Osteocyte (in vitro differentiated cells): ENCODE measurements at places on chromosomes 16 and 17. TPM values are rescaled to one million over a fixed set of nuclear protein-coding genes. Genes with fewer than 3 reads are reported as not detected.

Gene IGSF6
- not detected in 2 replicates for total RNA-seq

DNA sequence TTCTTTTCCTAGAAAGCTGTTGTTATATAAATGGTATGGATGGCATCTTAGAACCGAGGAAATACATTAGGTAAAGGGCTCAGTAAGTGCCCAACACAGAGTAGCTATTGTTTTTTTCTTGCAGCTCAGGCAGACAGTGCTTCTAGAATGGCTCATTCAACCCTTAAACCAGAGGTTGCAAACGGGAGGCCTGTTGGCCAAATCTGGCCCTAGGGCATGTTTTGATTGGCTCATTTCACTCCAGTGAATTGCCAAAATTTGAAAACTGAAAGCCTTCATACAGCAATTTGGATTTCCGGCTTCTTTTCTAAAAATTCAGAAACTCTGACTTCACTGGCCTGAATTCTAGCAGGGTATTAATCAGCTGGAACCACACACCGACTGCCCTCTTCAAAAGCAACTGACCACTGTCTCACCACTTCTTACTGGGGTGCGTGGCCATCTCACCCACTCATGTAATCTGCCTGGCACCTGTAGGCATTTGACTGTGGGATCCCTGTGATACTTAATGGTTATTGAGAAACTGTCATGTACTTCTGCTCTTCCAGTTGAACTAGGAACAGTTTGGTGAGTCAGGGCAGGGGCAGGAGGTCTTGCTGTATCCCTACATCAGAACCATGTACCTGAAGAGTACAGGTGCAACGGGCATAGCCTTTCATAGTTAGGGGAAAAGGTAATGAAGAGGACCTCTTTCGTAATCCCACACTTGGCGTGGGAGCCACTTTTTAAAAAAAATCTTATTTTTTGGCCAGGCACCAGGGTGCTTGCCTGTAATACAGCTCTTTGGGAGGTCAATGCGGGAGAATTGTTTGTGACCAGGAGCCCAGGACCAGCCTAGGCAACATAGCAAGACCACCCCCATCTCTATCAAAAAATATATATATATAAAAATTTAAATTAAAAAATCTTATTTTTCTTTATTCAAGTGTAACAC, 53.6 kb upstream of the SCNN1B start:
- H3K27me3 ChIP-seq, result no peaks in the 10 kb centered on the region
- no peaks in the 10 kb centered on the region for H3K4me1 ChIP-seq
- no peak for DNase-seq
- H3K36me3 ChIP-seq, result no peaks in the 10 kb centered on the region
- no peak overlapping the region for H3K4me3 ChIP-seq

DNA sequence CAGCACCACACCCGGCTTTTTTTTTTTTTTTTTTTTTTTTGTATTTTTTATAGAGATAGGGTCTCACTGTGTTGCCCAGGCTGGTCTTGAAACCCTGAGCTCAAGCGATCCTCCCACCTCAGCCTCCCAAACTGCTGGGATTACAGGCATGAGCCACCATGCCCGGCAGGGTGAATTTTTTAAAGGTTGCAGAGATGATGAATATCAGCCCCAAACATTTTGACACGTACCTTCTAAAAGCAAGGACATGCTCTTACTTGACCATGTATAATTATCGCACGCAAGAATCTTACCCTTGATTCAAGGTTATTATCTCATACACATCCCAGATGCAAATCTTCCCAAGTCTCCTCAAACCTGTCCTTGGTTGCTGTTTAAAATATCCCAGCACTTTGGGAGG, 4.3 kb upstream of the FOXC2 start:
- no peak overlapping the region for H3K27ac ChIP-seq
- H3K36me3 ChIP-seq, result peaks cover under 1% of the 10 kb centered on the region
- no peak for DNase-seq
- no peak overlapping the region for H3K4me3 ChIP-seq
- peaks cover 31% of the 10 kb centered on the region for H3K4me1 ChIP-seq

- no peaks in the 10 kb centered on the region for H3K27me3 ChIP-seq
- no peak overlapping the region for H3K4me3 ChIP-seq
- H3K27ac ChIP-seq, result no peak overlapping the region
- no peaks in the 10 kb centered on the region for H3K36me3 ChIP-seq
These were observed 15.9 kb downstream of the CDK5R1 start for GRCh38 chr17:32502710-32503109.

Gene KRT14
- not detected in 2 replicates for total RNA-seq

DNA sequence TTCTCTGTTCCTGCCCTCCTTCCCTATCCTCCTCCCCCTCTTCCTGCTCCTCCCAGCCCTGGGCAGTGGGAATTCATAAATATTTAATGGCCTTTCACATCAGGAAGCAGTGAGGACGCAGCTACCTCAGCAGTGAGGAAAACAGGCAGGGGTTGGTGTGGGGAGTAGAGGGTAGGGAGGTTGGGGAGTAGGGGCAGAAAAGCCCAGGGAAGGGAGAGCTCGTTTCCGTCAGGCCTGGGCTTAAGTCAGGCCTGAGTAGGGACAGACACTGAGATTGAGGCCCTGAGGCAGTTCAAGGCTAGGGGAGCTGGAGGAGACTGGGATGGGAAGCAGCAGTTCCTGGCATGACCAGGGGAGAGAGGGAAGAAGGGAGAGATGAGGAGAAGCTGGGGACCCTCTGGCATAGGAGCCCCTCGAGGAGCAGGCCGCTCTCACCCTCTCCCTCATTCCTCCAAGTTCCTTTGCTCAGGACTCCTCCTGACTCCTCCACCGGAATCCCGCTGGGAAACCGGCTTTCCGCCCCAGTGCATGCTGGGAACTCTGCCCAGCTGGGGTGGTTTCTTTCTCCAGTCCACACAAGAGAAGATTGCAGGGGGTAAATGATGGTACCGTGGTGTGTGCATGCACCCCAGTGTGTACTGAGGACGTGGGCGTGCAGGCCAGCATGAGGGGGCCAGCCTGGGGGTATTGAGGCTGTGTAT, 6.2 kb downstream of the SAMD14 start:
- peak overlapping the region; percentile 86 for H3K27ac ChIP-seq
- peaks cover 9% of the 10 kb centered on the region for H3K36me3 ChIP-seq
- no peak overlapping the region for H3K4me3 ChIP-seq
- no peak for DNase-seq

- H3K27ac ChIP-seq, result no peak overlapping the region
- no peak for DNase-seq
- H3K36me3 ChIP-seq, result peaks cover 40% of the 10 kb centered on the region
- peaks cover 28% of the 10 kb centered on the region for H3K4me1 ChIP-seq
These were observed 20.5 kb downstream of the SLC7A6 start for GRCh38 chr16:68284847-68285246.

GRCh38 chr16:86722970-86723369, 144.6 kb downstream of the FOXL1 start:
- H3K4me3 ChIP-seq, result no peak overlapping the region
- no peaks in the 10 kb centered on the region for H3K4me1 ChIP-seq
- DNase-seq, result no peak
- no peak overlapping the region for H3K27ac ChIP-seq
- H3K27me3 ChIP-seq, result peaks cover 17% of the 10 kb centered on the region
- H3K36me3 ChIP-seq, result no peaks in the 10 kb centered on the region

Gene SEPTIN1
- 1.5 and 2.0 TPM in 2 replicates for total RNA-seq

Gene CCDC200
- not detected in 2 replicates for total RNA-seq

DNA sequence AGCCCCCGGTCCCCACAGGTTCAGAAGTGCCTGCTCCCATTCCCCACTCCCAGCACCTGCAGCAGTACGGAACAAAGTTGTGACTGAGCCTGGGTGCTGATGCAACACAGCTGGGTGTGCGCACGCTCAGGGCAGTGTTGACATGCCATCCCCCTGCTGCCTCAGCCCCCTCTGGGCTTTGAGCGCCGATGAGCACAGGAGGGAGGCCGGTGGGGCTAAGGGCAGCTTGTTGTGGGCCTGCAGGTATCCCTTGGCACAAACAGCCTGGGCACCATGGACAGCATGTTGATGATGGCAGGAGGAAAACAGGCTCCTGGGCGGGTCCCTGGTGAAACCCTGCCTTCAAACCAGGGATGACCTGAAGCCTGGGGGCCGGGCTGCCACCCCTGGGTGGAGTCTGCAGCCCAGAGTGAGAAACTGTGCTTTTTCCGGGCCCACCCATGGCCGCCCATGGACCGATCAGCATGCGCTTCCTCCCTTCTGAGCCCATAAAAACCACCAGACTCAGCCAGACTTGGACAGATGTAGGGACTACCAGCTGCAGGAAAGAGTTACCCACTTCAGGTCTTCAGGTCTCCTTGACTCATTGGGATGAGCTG, 175.5 kb downstream of the PHKB start:
- no peaks in the 10 kb centered on the region for H3K27me3 ChIP-seq
- no peaks in the 10 kb centered on the region for H3K4me1 ChIP-seq
- peaks cover 17% of the 10 kb centered on the region for H3K36me3 ChIP-seq

GRCh38 chr16:60170196-60170595, 1436.1 kb upstream of the GOT2 start:
- no peak overlapping the region for H3K27ac ChIP-seq
- no peak overlapping the region for H3K4me3 ChIP-seq
- DNase-seq, result no peak
- no peaks in the 10 kb centered on the region for H3K4me1 ChIP-seq
- H3K36me3 ChIP-seq, result no peaks in the 10 kb centered on the region

GRCh38 chr16:13307255-13307654, 405.9 kb downstream of the SHISA9 start:
- no peaks in the 10 kb centered on the region for H3K27me3 ChIP-seq
- H3K36me3 ChIP-seq, result no peaks in the 10 kb centered on the region
- no peak overlapping the region for H3K27ac ChIP-seq
- no peak for DNase-seq
- H3K4me1 ChIP-seq, result no peaks in the 10 kb centered on the region
- H3K4me3 ChIP-seq, result no peak overlapping the region

Gene CDRT4
- total RNA-seq, result 9.6 and 10.1 TPM in 2 replicates

DNA sequence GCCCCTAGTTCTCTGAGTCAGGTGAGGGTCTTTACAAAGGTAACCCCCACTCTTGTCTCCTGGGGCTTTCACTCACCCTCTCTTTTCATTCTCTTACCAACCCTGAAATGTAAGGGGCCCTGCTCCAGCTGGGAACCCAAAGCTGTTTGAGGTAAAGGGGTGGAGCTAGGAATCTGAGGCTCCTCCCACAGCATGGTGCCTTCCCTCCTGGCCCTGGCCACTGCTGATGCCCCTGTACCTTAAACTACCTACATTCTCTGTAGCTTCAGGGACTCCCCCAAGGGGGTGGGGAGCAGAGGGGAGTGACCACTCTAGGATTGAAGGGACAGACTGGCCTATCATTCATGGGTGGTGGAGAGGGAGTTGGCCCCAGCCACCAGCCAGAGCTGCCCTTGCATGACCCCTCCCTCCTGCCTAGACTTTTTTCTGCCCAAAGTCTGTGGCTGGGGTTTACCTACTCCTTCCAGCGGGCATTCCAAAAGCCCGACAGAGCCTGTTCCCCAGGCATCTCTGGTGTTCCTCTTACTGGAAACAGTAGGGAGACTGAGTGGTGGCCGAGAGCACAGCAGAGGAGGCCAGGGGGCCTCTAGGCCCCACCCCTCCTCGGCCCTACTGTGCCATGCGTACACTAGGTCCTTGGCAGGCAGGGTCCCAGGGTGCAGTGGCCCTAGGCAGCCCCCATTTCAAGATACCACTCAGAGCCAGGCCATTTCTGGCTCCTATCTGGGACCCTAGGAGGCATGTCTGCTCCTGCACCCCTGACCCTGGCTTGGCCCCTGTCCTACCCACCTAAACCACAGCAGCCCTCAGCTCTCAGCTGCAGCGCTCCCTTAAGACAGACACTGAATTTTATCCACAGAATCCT, 9.5 kb downstream of the DOK4 start:
- H3K27me3 ChIP-seq, result no peaks in the 10 kb centered on the region
- H3K4me3 ChIP-seq, result no peak overlapping the region
- no peak overlapping the region for H3K27ac ChIP-seq
- no peak for DNase-seq
- H3K36me3 ChIP-seq, result peaks cover 4% of the 10 kb centered on the region
- H3K4me1 ChIP-seq, result peaks cover 32% of the 10 kb centered on the region

GRCh38 chr17:38748149-38748891, at the start of gene PCGF2:
PCGF2 (minus strand) TSS chr17:38748336; CDS start chr17:38740402, 7,934 bp downstream.
- no peaks in the 10 kb centered on the region for H3K27me3 ChIP-seq
- H3K36me3 ChIP-seq, result no peaks in the 10 kb centered on the region
- peak within 1 kb of the TSS; percentile 76 for H3K27ac ChIP-seq
- peaks cover 61% of the 10 kb centered on the region for H3K4me1 ChIP-seq
- H3K4me3 ChIP-seq, result peak within 1 kb of the TSS; percentile 99
- DNase-seq, result peak; percentile 92

Gene KIF19
- total RNA-seq, result not detected in 2 replicates

- no peak for DNase-seq
- H3K27ac ChIP-seq, result peak overlapping the region; percentile 27
- H3K36me3 ChIP-seq, result peaks cover 4% of the 10 kb centered on the region
- H3K4me1 ChIP-seq, result peaks cover 22% of the 10 kb centered on the region
These were observed 34.0 kb downstream of the TIMM22 start for GRCh38 chr17:1030684-1031532.

DNA sequence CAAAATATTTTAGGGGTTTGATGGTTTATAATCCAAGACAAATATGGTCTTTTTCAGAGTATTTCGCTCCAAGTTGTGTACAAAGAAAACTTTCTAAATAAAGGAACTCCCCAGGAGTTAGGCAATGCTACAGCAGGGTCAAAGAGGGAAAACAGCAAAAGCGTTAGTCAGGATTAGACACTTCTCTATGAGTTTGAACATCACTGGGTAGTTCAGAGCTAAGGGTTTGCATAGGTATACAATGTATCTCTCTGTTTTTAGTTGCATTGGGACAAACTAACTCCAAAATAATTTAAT, 34.8 kb downstream of the FAM20A start:
- no peak for DNase-seq
- peaks cover 42% of the 10 kb centered on the region for H3K27me3 ChIP-seq
- H3K4me1 ChIP-seq, result no peaks in the 10 kb centered on the region
- H3K27ac ChIP-seq, result no peak overlapping the region

Gene ARL5C
- not detected in 2 replicates for total RNA-seq

DNA sequence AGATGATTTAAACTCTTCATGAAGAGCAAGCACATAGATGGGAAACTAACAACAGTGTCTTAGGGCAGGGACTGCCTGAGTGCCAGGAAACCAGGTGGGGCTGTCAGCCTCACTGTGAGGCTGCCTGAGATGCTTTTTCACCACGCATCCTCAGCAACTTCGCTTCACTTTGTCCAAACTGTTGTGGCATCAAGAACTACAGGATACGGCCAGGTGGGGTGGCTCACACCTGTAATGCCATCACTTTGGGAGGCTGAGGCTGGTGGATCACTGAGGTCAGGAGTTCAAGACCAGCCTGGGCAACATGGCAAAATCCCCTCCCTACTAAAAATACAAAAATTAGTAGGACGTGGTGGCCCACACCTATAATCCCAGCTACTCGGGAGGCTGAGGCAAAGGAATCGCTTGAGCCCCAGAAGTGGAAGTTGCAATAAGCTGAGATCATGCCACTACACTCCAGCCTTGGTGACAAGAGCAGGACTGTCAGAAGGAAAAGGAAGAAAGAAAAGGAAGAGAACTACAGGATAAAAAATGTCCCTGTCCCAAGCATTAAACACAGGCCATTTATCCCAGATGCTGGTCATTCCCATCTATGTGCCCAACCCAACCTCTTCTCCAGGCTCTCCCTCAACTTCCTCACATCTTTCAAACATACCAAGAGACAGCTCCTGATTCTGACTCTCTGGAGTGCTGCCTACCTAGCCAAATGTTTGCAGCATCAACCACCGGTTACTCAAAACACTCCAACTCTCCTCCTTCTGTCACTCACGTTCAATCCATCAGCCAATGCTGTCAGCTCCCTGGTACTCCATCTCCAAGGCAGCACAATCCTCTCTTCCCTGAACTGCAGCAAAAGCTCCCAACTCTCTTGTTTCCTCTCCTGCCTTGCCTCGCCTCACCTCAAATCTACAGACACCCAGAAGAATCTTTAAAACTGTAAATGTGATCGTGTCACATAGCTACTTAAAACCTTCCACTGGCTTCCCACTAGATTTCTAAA, 1.6 kb downstream of the EIF4A3 start:
- H3K4me3 ChIP-seq, result peak overlapping the region; percentile 82
- H3K27ac ChIP-seq, result peak overlapping the region; percentile 61
- peaks cover 17% of the 10 kb centered on the region for H3K36me3 ChIP-seq
- H3K4me1 ChIP-seq, result peaks cover 32% of the 10 kb centered on the region
